Right kidney (tissue), 9 donors: ENCODE measurements at places on chromosomes 6 and 20.

- DNase-seq = no peak
Observed at GRCh38 chr6:147868427-147869190, 360.1 kb downstream of the SAMD5 start.

GRCh38 chr6:13462458-13463327, 24.7 kb downstream of the GFOD1 start:
- no peak for DNase-seq

DNA sequence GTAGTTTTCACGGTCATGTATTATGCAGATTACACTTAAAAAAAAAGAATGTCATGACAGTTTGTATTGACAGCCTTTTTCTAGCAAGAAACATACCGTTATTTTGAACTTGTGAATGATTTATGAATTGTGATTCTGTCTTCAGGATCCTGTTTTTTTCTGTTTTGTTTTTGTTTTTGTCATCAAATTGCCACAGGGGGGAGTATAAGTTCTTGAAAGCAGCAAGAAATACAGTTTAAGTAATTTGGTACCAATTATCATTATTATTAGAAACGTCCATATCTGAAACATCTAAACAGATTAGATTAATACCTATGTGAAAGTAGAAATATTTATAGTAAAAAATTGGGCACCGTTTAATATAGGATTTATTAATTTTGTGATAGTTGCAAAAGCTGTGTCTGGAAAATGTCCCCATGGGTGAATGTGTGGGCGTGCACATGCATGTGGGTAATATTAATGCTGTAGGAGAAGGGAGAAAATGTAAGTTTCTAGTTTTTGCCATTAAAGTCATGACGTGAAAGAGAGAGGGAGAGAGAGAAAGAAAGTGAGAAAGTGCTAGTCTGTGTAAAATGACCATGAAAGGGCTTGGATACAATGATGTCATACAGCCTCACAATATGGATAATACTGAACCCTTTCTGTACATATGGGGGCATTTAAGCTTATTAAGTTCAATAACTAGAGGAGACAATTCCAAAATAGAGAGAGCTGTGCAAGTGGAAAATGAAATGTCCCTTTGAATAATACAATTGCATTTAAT, 9.4 kb upstream of the CCN2 start:
- no peak for DNase-seq

GRCh38 chr6:116330511-116330910, 40.2 kb upstream of the DSE start:
- no peak for DNase-seq

DNA sequence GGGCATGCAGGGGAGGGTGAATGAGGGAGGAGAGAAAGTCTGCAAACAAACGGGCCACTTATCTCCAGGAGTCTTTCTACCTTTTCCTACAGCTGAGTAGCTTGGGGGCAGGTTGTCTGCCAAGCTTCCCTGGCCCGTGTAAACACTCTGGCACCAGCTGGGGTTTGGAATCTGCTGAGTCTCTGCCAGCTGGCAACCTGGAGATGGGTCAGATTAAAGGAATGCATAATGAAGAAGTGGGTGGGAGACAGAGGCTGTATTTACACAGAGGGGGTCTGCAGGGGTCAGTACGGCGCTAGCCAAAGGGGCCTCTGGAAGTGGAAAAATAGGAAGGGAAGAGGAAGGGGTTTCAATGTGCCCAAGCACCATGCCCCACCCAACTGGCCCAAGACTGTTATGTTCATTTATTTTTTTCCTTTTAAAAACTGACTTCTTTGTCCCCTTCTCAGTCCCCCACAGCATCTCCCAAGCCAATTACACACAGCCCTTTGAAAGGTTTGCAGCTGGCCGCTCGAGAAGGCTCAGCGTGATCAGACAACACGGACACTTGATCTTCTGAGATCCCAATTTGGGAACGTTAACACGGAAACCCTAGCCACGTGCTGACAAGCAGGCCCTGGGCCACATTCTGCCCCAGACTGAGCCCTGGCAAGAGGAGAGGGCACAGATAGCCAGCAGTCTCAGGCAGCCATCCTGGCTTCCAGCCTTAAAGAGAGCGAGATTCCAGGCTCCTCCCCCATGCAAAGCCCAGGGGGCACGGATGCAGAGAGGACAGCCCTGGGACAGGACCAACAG, 25.2 kb downstream of the TRAM2 start:
- peak; percentile 63 for DNase-seq

DNA sequence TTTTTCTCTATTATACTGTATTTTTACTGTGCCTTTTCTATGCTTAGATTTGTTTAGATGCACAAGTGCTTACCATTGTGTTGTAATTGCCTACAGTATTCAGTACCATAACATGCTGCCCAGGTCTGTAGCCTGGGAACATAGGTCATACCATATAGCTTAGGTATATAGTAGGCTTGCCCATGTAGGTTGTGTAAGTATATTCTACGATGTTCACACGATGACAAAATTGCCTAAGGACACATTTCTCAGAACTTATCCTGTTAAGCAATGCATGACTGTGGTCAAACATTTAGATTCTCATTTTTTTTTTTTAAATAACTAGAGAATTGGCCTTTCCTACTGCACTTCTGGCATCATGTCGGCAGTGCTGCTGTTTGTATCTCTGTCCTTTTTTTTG, 253.7 kb upstream of the SUPT3H start:
- no peak for DNase-seq

DNA sequence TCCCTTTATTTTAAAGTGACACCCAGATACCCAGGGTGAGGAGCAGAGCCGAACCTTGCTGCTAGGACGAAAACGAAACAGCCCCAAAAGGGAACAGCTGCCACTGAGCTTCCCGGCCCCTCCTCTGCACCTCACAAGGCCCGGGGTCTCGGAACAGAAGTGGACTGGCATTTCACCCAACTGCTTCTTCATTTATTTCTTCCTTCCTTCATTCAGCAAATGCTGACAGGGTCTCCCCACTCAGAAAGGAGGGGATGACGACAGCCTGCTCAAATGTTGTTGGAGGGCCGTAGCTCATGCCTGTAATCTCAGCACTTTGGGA, 220.3 kb downstream of the PREX1 start:
- no peak for DNase-seq
